Activated CD4-positive, CD25-positive, alpha-beta regulatory T cell (primary cell): ENCODE measurements at places on chromosomes 6 and 20.

GRCh38 chr6:13395272-13396237 is 67.2 kb upstream of the TBC1D7 start:
- no peak for DNase-seq

DNA sequence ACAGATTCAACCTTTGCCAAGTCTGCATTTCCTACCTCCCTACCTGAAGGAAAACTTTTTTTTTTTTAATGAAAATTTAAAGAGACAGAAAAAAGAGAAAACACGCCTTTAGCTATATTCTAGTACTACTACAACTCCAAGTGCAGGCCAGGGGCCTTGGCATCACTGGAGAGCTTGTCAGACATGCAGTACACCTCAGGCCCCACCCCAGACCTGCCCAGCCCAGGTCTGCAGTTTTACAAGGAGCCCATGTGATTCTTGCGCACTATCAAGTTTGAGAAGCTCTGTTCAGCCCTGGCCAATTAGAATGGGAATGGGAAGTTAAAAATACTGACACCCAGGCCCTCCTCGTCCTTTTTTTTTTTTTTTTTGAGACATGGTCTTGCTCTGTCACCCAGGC is 85.0 kb downstream of the NFATC2 start:
- DNase-seq: no peak

DNA sequence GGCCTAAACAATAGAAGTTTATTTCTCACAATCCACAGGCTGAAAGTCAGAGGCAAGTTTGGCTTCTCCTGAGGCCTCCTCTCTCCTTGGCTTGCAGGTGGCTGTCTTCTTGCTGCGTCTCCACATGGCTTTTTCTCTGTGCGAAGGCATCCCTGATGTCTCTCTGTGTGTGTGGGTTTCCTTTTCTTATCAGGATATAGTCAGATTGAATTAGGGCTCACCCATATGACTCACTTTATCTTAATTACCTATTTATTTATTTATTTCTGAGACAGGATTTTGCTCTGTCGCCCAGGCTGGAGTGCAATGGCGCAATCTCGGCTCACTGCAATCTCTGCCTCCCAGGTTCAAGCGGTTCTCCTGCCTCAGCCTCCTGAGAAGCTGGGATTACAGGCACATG is 30.7 kb downstream of the LINC00237 start:
- no peak for DNase-seq

- no peak for DNase-seq
Observed at GRCh38 chr6:105744815-105745214, 341.3 kb upstream of the PRDM1 start.

DNA sequence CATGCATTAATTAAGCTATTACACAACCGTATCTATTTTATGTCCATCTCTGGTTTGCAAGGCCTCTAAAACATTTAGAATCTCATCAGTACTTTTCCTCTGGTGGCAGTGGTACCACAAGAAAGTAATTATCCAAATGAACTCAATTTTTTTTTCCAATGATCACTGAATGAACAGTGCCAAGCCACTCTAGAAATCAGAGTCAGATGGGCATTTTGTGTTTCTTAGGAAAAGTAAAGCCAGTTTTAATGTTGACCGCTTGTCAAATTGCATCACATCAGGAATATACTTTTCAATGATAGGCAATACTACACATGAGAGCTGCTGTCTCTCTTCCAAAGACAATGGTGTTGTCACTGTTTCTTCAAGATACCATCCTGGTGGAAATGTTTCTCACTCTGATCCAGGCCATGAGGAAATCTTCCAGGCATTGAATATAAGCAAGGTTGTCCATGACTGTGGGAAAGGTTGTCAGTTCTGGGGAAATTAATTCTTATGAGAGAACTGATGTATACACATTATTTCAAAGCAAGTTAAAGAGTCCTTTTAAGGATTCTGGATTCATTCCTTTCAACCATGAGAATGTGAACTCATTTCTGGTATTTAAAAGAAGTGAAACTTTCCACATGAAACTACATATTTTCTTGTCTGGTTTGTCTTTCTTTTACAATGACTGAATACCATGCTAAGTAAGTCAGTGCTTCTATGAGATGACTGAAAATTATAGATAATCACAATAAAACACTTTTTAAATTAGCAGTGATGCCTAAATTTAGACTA is 108.8 kb upstream of the TCF21 start:
- no peak for DNase-seq

DNA sequence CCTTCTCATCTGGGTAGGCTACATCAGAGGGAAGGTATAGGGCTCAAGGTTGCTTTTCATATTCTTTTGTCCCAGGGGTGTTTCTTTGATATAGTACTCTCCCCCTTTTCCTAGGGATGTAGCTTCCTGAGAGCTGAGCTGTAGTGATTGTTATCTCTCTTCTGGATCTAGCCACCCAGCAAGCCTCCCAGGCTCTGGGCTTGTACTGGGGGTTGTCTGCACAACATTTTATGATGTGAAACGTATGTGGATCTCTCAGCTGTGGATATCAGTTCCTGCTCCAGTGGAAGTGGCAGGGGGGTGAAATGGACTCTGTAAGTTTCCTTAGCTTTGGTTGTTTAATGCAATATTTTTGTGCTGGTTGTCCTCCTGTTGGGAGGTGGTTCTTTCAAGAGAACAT is 437.3 kb upstream of the SYNCRIP start:
- no peak for DNase-seq

- no peak for DNase-seq
Observed at GRCh38 chr6:44867571-44868334, 460.4 kb upstream of the RUNX2 start.

DNA sequence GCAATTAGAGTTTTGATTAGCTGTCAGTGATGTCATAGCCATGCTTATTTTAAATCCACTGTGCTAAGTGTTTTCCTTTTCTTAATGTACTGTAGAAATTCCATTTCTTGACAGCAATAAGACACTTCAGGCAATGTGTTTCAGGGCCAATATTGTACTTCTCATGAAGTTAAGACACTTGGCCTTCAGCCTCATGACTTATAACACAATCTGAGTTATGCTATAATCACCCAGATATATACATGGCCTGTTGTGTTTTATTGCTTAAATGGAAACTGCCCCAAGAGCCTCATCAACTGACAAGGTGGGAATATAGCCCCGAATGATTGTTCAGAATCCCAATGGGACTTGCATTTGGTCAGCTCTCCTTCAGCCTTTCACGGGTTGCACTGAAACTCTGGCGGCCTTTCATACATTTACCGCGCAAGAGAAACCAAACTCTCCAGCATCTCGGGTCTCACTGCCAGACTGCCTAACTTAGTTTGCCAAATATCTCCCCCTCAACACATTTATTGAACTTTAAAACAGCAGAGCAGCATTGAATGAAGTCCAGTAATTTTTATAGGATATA is 44.2 kb upstream of the TBX18 start:
- no peak for DNase-seq

DNA sequence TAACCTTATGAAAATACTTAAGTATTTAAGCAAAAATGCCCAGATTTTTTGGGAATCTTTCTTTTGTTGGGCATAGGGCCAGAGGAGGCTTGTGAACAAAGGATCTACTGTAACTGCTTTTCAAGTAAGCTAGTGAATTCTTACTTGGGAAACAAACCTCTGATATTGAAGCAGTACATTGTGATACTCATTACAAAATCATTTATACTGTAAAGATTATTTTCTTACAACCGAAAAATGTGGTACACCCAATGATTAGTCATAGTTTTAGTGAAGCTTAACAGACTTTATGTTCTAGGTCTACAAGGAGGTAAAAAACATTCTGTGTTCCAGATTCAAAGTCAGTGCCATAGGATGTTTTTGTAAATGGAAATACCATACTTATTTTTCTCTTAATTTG is 272.9 kb upstream of the KCNQ5 start:
- no peak for DNase-seq

DNA sequence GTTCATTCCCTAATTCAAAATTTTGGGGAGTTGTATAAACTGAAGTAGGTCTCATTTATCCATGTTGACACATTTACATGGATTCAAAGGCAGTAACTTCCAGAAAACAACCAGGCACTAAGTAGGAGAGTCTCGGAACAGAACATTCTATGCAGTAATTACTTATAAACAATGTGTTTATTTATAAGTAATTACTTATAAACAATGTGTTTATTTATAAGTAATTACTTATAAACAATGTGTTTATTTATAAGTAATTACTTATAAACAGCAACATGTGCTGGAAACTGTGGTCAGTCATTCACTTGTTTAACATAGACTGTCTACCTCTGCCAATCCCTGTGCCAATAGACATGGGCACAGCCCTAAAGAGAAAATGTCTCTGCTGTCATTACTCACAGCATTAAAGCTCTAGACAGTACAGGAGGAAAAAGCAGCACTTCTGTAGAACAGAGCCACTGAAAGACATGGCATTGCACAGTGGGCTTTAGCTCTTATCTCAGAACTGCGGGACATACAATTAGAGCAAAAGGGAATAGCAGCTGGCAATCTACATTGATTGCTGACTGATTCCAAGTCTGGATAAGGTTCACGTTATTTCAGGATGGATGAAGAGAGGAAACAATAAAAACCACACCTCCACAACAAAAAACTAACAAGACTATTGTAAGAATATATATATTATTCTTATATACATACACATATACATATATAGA is 188.2 kb downstream of the WDR27 start:
- DNase-seq: no peak

DNA sequence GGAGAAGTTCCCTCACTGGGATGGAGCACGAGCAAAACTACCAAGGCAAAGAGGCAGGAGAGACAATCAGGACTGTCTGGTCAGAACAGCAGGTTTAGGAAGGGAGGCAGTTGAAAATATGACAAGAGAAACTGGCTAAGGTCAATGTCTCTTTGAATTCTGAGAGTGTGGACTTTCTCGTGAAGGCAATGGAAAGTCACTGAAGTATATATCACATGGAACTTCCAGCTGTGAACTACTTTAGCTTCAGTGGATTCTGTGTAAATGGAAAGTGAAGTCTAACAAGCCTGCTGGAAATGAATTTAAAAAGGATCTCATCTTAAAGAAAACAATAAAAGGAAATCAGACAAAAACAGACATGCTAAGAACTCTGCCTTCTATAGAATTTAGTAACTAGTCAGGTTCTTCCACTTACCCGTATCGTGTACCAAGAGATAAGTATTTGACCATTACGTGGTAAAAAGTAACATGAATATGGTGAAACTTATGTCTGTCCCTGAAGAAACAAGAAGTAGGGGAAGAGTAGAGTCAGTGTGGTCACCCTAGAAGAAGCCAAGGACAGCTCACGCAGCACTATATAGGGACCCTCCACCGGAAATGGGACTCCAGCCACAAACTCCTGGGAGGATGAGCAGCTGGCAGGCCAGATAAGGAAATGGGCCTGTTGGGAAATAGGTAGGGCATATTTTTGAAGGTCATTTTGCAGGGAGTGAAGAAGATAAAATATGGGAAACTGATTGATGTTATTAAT is 123.4 kb downstream of the MAP7 start:
- no peak for DNase-seq

DNA sequence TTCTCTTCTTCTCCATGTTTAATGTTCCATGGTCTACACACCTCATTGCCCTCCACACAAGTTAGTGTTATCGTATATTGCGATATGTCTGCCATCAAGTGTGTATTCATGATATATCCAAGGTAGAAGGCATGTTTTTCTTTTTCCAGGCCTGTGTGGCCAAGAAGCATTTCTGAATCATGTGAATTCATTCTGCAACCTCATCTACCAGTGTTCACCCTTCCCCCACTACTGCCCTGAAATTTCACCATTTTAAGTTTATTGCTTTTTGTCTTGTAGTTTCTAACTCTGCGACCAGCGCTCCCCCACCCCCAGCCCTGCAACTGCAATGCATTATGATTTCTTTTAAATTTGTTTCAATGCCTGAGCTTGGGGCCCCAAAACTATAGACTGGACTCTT is 618.0 kb upstream of the FLRT3 start:
- DNase-seq: no peak

GRCh38 chr20:50887576-50887975 is 43.7 kb downstream of the ADNP start:
- no peak for DNase-seq

DNA sequence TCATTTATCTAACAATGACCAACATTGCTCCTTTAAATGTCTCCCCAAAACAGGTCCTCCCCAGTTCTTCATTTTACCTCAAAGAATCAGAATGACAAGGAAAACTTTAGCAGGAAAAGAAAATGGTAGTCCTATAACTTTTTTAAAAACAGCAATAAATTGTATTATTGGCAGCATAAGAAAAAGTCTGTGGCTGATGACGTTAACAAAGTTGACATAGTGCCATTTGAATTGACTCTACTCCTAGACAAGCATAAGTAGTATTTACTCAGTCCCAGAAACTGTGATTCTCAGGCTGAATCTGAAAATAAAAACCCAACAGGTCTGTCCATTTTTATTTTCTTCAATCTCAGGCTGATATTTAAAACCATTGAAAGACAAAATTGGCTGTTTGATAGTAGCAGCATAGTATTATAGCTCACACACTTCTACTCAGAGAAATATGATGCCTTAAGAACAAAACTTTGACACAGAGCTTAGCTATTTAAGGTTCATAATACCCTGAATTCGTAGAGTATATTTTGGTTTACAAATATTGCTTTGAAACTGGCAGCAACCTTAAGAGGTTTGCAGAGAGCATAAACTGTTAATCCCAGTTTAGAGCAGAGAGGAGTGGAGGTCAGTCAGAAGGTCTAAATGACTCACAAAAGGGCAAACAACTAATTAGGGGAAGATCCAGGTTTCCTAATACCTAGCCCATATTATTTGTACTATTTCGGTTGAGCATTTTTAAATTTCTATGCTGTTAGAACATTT is 35.0 kb upstream of the TENT5A start:
- no peak for DNase-seq

DNA sequence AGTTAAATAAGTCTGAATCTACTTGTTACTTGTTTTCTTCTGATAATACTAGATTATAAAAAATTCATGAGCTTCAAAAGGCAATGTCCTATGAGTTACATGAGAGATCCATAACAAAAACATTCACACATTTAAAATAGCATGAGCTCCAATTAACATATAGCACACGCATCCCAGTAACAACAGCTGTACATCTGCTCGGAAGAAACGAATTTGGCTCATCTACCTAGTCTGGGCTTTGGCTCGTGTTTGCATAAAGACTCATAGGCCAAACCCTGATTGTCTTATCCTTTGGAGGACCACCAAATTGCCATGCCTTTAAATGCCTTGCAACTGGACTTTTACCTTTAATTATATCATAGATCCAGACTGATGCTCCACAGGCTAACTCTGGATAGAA is 259.7 kb upstream of the CHD6 start:
- no peak for DNase-seq

GRCh38 chr6:27531772-27532459 is 59.0 kb upstream of the ZNF184 start:
- DNase-seq: no peak

GRCh38 chr6:168468045-168468444 is 27.1 kb downstream of the SMOC2 start:
- no peak for DNase-seq

DNA sequence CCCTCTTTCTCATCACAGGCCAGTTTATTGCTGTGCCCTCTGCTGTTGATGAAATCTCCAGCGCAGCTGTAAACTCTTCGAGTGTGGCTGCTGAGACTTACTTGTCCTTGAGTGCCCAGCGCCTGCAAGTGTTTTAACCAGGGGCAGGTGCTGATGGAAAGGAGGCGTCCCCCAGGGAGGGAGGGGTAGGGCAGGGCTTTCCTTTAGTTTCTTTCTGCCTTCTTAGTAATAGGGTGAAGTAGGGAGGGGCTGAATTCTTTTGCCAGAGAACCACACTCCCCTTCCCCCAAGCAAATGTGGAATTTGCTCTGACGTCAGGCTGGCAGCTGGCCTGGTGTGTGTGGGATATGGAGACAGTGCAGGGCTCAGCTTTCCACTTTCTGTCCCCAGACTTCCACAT is 61.2 kb downstream of the IGF2R start:
- DNase-seq: no peak

GRCh38 chr6:135030056-135030473 is 24.6 kb downstream of the HBS1L start:
- no peak for DNase-seq

- DNase-seq: no peak
Observed at GRCh38 chr6:138031850-138032249, 75.4 kb downstream of the PERP start.
